ENCODE measurements at places on chromosomes 13 and 19.

DNA sequence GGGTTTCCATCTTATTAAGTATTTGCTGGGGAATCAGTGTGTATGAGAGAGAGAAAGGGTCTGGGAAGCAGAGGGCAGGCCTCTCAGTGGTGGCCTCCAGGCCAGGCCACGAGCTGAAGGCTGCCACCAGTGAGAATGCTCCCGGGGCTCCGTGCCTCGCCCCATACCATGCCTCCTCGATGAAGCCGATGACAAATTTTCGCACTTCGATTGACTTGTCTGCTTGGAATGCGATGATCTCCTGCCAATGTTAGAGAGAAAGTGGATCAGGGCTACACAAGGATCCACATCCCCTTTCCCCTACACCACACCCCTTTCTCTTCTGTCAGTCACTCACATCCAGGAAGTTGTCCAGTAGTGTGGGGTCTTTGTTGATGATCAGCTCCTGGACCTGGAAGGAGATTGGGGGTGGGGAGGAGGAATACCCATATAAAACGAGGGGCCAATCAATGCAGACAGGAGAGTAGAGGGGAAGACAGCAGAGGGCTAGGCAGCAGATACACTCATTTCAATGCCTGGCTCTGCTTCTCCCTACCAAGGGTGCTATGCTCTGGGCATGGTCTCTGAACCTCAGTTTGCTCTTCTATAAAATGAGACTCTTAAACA, 10.7 kb downstream of the SYMPK start:
- no peak for DNase-seq

GRCh38 chr19:13220847-13221246, 70.6 kb downstream of the IER2 start:
- no peak for DNase-seq

DNA sequence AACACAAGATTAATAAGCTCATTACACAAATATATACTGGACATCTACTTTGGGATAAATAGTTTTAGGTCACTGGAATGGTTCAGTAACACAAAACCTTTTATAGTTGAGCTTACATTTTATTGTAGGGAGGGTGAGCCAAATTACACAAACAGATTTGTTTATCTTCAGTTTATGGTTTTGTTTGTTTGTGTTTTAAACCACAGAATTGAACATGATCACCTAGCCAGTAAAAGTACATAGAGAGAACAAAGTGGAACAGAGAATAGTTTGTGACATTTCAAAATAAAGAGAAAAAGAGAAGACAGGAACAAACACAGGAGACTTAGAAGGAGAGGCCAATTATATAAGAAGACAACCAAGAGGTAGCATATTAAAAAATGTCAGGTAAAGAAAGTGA, 1930.2 kb upstream of the PCDH20 start:
- no peak for DNase-seq

- no peak for DNase-seq
Measured at GRCh38 chr13:44160591-44161191, 212.9 kb upstream of the SERP2 start.

DNA sequence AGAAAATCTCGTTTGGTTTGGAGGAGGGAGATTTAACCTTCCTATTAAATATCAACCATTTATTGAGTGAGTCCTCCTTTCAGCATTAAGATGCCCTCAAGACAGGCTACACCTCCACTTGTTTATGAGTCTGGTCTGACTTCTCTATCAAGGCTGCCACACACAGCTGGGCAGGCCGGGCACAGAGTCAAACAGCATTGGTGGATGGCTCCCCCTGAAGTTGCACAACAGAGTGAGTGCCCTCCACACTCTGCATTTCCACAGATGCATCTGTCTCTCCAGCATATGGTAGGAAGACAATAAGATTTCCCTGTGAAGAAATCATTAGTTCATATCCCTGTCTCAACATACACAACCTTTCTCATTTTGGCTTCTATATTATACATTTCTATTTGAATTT, 31.4 kb downstream of the PHF11 start:
- no peak for DNase-seq

DNA sequence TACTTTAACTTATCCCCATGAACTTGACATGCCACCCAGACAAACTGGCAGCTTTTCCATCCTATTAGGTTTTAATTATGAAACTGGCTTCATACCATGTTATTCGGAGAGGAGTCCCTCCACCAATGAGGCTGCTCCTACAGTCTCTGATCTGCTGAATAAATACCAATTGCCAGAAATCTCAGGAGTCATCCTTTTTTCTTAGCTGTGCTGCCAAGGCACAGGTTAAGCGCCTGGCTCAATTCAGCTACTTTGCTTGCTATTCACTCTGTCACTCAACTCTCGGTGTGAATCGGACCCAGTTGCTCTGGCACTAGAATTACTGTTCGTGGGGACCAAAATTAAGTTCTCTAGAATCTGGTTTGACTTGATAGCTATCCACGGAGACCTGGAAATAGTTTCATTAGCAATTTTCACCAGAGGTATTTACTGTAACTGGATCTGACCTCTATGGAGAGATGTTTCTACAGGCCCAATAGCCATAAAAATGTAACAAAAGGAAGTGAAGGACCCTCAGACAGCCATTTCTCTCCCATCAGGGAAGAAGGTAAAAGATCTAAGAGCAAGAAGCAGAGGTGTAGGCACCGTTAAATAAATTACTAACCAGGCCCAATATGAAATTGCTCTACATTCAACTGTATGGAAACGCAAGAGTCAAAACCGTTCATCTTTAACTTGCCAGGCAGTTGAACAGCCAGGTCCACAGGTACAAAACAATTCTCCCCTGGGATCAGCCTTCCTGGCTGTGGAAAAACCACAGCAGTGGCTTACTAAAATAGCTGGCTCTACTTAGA, 5.4 kb downstream of the ZC3H4 start:
- DNase-seq: no peak

GRCh38 chr19:55700813-55701212, 25.8 kb downstream of the EPN1 start:
- no peak for DNase-seq

- DNase-seq: peak; percentile 97
Measured at GRCh38 chr19:42295831-42296525, 6.0 kb upstream of the PRR19 start.

DNA sequence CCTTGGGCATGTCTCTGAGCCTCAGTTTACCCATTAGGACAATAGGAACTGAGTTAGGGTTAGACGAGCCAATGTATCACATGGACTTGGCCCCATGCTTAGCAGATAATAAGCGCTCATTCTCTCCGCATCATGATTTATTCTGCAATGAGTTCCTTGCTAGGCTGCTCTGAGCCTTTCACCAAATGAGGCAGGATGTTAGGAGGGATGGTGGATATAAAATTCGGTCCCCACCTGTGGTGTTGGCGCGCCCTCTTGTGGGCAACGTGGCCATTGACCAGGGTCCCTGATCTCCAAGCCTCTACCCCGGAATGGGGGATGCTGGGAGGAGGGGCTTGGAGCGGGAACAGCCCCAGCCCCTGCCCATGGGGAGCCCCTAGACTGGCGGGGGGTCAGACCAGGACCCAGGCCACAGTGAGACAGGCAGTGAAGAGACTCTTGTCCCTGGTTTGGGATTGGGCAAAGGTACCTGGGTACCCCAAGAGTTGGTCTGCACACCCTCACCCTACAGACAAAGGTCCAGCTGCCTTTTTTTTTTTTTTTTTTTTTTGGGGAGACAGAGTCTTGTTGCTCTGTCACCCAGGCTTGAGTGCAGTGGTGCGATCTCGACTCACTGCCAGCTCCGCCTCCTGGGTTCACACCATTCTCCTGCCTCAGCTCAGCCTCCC, 43.9 kb downstream of the CERS4 start:
- DNase-seq: peak; percentile 82

GRCh38 chr13:74866101-74866500, 615.9 kb downstream of the TBC1D4 start:
- no peak for DNase-seq

GRCh38 chr13:113777311-113778260, 18.6 kb downstream of the TMEM255B start:
- DNase-seq: no peak

All from Calu3 (cell line).